Urinary bladder (tissue), 4 donors: ENCODE measurements at places on chromosomes 7 and 10. TPM values are rescaled to one million over a fixed set of nuclear protein-coding genes. Genes with fewer than 3 reads are reported as not detected.

DNA sequence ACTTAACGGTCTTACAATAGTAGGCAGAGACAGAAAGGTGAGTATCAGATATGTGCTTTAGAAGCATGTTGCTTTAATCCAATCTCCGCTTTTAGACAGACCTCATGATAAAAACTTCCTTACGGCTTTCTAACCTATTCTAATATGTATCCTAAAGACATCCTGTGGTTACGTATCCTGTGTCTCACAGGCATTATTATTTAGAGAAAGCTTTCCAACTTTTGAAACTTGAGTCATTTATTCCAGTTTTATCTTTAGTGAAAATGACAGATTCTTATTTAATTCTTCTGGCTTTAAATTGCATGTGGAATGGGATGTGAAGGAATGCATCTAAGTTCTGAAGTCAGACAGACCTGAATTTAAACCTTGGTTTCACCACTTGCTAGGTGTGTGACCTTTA lies 118.9 kb downstream of the OTUD1 start:
- no peak for DNase-seq

- DNase-seq, result no peak
Observed at GRCh38 chr10:78202386-78202785, 168.7 kb downstream of the RPS24 start.

Gene EPC1
- total RNA-seq, result 116 TPM

Gene ATG9B
- total RNA-seq, result not detected

- DNase-seq, result no peak
Observed at GRCh38 chr7:74674166-74674565, 16.6 kb downstream of the GTF2I start.

- peak; percentile 6 for DNase-seq
Observed at GRCh38 chr10:87619705-87620104, 40.0 kb upstream of the PAPSS2 start.
